ENCODE measurements at places on chromosomes 12 and 14.

GRCh38 chr12:118830296-118830695, 151.0 kb upstream of the SRRM4 start:
- DNase-seq: no peak

GRCh38 chr12:105382771-105383622, 52.5 kb downstream of the C12orf75 start:
- DNase-seq: no peak

- no peak for DNase-seq
Measured at GRCh38 chr14:99883866-99884650, 90.8 kb downstream of the EML1 start.

DNA sequence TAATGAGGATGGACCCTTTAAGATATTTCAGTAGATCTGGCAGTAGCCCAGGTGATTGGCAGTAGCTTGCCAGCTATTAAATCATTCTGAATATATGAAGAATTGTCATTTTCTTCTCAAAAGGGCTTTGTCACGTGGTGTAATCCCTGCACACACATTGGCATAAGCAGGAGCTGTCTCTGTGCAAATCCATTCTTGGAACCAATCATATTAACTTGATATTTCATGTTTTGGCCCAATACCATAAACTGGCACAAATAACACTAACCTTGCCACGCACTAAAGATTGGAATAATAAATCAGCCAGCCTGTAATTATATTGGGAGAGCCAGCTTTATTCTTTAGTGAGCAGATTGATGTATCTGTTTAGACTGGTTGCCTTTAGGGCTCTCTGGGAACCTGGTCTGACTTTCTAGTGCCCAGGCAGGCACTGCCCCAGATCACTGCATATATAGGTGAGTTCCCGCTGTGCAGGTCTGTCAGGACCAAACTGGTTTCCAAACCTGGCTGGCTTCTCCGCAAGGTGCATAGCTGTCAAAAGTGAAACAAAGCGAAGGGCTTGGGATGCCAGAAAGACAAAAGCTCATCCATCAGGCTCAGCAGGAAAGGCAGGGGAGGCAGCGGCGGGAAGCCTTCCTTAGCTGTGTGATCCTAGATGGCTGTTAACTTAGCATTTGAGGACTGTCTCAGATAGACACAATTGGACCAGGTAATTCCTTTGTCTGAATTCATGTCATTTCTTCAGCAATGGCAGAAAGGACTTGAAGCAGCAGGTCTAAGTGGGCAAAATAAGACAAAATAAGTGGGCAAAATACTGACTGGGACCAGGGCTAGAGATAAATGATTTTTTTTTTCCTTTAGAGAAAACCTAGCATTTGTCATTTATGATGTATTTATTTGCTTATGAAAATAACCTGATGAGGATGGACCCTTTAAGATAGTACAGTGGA, 128.8 kb upstream of the DYRK2 start:
- no peak for DNase-seq

DNA sequence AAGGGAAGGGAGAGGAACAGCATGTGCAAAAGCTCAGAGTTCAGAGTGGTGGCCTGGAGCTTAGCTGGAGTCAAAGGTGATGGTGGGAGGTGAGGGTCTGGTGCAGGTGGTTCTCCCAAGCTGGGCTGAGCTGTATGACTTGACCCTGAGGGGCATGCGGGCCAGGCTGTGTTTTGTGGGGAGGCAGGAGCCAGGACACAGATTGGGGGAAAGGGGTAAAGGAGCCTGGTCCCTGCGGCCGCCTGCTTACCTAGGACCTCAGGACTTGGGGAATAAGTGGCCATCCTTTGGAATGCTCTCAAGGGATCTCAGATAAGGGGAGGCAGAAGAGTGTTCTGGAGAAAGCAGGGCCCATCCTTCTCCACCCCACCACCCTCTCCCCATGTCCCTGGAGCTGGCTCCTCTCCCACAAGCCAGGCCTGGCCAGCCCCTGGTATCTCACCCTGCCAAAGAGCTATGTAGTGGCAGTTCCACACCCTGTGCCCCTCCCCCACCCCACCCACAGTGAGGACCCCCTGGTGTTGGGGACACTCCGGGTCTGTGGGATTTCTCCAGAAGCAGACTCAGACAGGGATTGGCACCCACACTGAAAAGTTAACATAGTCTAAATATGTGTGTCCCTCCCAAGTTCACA, 19.9 kb upstream of the CEP170B start:
- DNase-seq: no peak

DNA sequence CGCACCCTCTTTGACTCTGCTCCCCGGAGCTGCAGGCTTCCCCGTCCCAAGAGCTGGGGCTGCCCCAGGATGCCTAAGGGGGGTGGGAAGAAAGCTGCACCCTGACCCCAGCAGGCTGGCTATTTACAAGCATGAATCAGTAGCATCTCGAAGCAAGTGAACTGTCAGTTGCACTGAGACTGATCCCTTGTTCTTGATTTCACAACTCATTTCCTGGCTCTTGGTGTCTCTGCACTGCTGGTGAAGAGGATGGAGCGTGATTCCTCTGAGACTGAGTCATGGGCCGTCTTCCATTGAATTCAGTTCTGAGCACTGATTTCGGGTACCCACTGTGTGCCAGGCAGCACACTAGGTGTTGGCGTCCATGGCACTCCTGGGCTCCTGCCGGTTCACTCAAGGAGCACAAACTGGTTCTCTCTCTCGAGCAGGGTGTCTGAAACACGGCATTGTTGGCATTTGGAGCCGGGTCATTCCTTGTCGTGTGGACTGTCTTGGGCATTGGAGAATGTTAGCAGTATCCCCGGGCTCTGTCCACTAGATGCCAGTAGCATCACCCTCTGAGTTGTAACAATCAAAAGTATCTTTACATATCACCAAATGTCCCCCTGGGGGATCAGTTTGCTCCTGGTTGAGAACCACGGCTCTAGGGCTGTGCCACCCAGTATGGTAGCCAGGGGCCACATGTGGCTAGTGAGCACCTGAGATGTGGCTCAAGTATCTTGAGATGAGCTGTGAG, 86.9 kb downstream of the RIN3 start:
- no peak for DNase-seq

GRCh38 chr12:27958675-27959074, 13.9 kb downstream of the PTHLH start:
- DNase-seq: no peak

DNA sequence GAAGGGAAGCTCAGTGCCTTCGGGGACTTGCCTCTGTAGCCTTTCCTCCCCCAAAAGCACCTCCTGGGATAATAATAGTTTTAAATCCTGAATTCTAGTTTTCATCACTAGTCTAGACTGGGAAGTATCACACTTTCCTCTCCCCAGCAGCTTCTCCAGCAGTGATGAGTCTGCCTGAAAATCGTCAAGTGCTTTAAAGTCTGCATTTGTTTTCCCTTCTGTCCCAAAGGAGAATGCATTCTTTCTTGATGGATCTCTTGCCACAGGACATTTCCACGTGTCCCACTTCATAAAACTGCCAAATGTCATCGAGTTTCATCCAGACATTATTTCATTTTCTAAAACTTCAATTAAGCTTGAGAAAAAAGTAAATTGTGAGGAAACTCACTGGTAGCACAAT, 15.0 kb downstream of the CSRP2 start:
- DNase-seq: no peak

- no peak for DNase-seq
Measured at GRCh38 chr12:94561943-94562411, 88.4 kb downstream of the TMCC3 start.

GRCh38 chr12:111556676-111557075, 42.4 kb downstream of the ATXN2 start:
- no peak for DNase-seq

DNA sequence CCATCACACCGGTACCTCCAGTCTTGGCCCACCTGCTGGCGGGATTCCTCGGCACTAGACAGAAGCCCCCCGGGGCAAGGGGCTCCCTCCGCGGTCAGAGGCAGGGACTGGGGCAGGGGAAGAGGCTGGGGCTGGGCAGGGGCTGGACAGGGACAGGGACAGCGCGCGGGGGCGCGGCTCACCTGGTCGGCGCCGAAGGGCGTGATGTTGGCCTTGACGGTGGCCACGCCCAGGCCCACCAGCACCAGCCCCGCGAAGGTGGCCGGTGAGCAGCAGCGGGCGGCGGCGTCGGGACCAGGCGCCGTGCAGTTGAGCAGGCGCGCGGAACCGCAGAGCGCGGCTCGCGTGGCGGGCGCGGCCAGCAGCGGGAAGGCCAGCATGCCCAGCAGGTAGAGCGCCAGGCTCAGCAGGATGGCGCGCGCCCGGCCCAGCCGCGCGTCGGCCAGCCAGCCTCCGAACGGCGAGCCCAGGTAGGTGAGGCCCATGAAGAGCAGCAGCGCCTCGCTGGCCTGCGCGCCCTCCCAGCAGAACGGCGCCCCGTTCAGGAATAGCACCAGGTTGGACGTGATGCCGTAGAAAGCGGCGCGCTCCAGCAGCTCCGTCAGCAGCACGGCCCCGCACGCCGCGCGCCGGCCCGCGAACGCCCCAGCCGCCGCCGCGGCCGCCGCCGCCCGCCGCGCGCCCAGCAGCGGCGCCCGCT, 392 bp downstream of the SLC15A4 start:
- DNase-seq: no peak

DNA sequence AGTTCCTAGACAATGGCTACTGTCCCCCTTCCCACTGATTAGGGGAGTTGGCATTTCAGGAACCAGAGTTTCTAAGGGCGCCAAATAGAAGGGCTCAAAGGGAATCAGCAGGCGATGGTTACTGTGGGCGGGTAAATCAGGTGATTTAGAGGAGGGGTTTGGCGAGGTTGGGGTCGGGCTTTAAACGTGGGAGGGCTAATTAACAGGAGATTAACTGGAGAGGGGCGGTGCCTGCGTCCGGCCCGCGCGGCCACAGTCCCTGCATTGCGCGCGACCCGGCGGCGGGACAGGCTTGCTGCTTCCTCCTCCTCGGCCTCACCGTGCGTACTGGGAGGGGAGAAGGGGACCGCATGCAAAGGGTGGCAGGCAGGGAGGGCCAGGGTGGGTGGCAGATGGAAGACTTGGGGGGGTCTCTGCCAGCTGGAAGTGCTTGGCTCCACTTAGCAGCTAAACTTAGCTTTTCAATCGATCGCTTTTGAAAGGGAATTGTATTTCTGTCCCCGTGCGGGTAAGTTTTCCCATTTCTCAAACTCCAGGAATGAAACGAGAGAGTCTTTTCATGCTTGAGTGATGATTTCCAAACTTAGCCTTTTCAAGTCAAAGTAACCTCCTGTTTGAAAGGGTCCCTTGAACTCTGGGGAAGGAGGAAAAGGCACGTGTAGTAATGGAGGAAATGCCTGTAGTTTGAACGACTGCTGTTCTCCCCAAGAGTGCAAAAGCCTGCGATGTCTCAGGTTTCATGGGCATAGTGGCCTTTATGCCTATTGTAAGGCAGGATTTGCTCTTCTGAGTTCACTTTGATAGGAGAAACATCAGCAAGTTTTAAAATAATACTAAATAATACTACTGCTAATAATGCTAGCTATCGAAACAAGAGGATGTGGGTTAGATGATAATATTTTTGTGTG, at the start of gene MGST1:
TSS of gene MGST1 (plus strand) at position 255 of the 908 bp plus-strand sequence. CDS start 6,608 bp downstream, outside the sequence.
- no peak for DNase-seq

GRCh38 chr14:45650754-45651153, 397.8 kb upstream of the MIS18BP1 start:
- no peak for DNase-seq

DNA sequence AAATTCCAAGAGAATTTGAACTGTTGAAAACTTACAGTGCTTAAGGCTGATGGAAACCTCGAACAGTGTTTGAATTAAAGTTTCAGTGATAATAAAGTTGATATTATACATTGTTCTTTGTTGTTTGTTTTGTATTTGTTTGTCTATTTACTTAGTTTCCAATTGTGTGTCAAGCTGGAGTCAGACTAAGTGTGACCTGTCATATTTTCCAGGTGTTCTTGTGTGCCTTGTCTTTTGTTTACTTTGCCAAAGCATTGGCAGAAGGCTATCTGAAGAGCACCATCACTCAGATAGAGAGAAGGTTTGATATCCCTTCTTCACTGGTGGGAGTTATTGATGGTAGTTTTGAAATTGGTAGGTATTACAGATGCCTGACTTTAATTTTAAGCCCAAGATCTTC, 6.0 kb downstream of the SLCO1C1 start:
- no peak for DNase-seq

DNA sequence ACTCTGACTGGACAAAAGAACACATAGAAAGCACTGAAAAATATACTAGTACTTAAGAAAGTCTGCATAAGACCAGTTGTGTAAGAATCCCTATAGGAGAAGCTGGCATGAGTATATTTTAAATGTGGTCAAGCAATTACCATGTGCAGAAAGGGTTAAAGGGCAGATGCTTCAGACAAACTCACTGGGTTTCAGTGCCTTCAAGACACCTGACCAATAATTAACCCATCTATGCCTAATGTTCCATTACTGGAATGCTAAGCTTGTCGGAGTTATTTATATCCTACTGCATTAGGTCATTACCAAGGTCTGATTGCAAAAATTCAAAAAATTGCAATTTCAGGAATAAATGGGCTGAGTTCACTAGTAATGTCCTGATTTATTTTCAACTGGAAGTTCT, 41.3 kb downstream of the HNRNPC start:
- no peak for DNase-seq

DNA sequence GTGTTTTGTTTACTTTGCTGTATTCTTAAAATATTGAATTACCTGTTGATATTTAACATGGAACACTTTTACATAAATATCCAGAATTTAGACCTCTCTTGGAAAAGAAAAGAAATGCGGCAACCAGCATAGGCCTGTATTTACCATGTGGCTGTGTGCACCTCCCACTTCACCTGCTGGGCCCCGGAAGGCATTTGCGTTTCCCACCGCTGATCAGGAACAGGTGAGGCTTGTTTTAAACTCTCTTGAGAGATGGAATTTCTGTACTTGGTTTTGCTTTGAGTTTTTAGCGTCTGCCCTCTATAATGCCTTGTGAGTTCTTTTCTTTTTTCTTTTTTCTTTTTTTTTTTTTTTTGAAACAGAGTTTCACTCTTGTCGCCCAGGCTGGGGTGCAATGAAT, 124.2 kb downstream of the GLT1D1 start:
- DNase-seq: no peak

DNA sequence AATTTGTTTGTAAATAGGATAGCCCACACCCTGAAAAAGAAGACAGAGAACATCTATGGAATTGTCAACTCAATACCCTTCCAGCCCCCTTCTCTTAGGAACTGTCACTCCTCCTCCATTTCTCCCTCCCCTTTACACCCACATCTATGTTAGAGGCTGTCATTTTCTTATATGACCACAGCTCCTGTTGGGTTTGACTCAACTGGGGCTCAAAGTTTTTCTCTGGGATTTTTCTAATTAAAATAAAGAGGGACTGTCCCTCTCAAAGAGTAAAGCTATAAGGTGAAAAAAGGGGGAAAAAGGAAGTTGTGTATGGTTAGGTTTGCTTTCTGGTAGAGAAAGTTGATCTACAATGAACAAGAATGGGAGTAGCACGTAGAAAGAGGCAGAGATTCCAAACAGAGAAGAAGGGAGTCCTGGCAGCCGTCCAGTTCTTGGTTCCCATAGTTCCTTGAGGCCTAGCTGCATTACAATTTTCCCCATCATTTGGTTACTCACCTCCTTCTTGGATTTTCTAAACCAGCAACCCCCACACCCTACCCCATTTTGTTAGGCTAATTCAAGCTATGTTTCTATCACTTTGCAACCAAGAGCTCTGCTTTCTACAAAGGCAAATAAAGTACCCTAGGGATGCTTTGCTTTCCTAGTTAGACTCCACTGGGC, 44.3 kb upstream of the STK38L start:
- DNase-seq: no peak

GRCh38 chr14:96130391-96130790, 74.2 kb upstream of the BDKRB2 start:
- DNase-seq: no peak

All from esophagus squamous epithelium (tissue), 5 donors.